ENCODE measurements at places on chromosomes 2 and 18.

GRCh38 chr18:11042247-11042646 is 107.1 kb downstream of the PIEZO2 start:
- DNase-seq: no peak

DNA sequence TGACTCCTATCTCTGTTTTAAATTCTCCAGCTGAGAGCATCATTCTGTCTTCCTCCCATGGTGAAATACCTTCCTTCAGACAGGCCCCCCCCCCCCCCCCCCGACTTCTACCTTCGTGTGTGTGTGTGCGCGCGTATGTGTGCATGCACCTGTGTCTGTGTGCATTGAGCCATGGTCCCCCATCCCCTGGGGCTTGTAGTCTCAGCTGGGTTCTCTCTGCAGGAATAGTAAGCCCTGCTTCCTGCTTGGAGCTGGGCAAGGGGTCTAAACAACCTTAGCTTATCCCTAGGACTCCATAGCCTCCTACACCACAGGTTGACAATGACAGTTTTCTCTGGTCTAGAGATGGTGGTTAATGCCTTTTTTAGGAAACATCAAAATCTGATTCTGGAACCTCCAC is 427.5 kb upstream of the KLHL29 start:
- no peak for DNase-seq

- no peak for DNase-seq
These were observed 40.4 kb downstream of the SLC9A4 start for GRCh38 chr2:102513355-102513939.

- peak; percentile 55 for DNase-seq
These were observed 144.2 kb upstream of the HDAC4 start for GRCh38 chr2:239544918-239545465.
